Naive thymus-derived CD4-positive, alpha-beta T cell (primary cell): ENCODE measurements at places on chromosomes 5 and 9. TPM values are rescaled to one million over a fixed set of nuclear protein-coding genes. Genes with fewer than 3 reads are reported as not detected.

The PDCD1LG2 gene
- total RNA-seq: 0.32 TPM

The ADAMTS12 gene
- total RNA-seq: not detected

- no peaks in the 10 kb centered on the region for H3K4me1 ChIP-seq
- no peak overlapping the region for H3K27ac ChIP-seq
- H3K36me3 ChIP-seq: no peaks in the 10 kb centered on the region
- H3K4me3 ChIP-seq: no peak overlapping the region
Observed at GRCh38 chr9:14849851-14850250, 60.4 kb downstream of the FREM1 start.

- no peaks in the 10 kb centered on the region for H3K27me3 ChIP-seq
- no peak overlapping the region for H3K4me3 ChIP-seq
- DNase-seq: no peak
- no peak overlapping the region for H3K27ac ChIP-seq
- H3K4me1 ChIP-seq: no peaks in the 10 kb centered on the region
Observed at GRCh38 chr5:98690002-98690401, 83.5 kb upstream of the RGMB start.

GRCh38 chr9:137278721-137279711, 1.5 kb downstream of the TOR4A start:
- no peaks in the 10 kb centered on the region for H3K36me3 ChIP-seq
- H3K4me1 ChIP-seq: peaks cover 14% of the 10 kb centered on the region
- no peak overlapping the region for H3K4me3 ChIP-seq
- H3K27me3 ChIP-seq: no peaks in the 10 kb centered on the region

DNA sequence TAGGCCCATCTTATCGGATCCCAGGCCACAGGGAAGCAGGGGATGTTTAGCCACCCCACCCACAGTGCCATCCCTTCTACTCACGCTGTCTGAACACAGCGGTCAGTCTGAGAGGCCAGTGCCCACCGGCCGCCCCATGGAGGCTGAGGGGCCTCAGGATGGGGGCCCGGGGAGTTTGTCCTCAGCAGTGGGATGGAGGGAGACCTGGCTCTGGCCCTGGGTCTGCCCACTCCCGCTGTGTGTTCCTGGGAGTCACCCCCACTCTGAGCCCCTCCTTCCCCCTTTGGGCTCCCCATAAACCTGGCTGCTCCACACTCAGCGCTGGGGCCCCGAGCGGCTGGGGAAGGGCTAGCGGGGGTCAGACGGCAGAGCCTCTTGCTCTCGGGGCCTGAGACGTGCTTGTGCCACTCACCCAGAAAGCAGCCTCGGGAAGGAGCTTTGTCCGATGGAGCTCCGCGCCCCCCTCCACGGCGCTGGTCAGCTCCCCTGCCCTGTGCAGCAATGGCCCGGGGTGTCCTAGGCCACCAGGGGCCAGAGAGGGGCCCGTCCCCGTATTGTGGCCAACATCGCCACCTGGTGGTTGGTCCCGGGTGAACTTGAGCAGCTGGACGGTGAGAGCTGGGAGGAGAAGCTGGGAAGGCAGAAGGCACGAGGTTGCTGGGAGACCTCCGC, 10.9 kb upstream of the LAMC3 start:
- peak; percentile 59 for DNase-seq
- H3K36me3 ChIP-seq: no peaks in the 10 kb centered on the region
- H3K27ac ChIP-seq: no peak overlapping the region
- peaks cover 4% of the 10 kb centered on the region for H3K4me1 ChIP-seq

- no peak overlapping the region for H3K4me3 ChIP-seq
- no peak for DNase-seq
- H3K36me3 ChIP-seq: no peaks in the 10 kb centered on the region
- no peak overlapping the region for H3K27ac ChIP-seq
Observed at GRCh38 chr9:94624629-94625028, 14.7 kb downstream of the FBP1 start.

- no peaks in the 10 kb centered on the region for H3K4me1 ChIP-seq
- no peaks in the 10 kb centered on the region for H3K27me3 ChIP-seq
- DNase-seq: no peak
Observed at GRCh38 chr9:125580701-125581286, 126.2 kb downstream of the MAPKAP1 start.

DNA sequence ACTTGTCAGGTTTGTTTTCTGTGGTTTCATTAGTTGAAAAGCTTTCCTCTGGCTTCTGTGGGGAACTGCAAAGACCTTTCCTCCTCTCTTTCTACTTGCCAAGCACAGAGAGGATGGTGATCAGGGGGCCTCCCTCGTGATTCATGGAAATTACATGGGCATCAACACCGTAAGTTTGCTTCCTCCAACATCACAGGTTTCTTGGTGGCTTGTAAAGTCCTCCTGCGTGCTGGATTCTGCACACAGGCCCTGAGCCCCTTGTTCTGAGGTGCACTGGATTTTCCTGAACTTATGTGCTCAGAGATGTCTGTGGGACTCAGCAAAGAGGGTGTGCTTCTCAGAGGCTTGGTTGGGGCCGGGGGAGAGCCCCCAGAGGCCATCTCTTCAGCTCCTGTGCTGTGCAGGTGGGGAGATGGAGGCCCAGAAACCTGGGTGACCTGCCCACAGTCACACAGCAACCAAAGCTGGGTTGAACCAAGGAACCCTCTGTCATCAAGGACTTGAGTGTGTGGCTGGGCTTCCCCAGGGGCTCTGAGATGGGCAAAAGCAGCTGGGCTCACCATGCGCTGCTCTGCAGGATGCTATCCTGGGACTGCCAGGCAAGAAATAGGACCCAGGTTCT, 36.5 kb downstream of the RGS3 start:
- no peaks in the 10 kb centered on the region for H3K36me3 ChIP-seq
- peaks cover 13% of the 10 kb centered on the region for H3K4me1 ChIP-seq
- no peaks in the 10 kb centered on the region for H3K27me3 ChIP-seq
